NCI-H1694 (cell line): ENCODE measurements at places on chromosomes 13 and 19.

DNA sequence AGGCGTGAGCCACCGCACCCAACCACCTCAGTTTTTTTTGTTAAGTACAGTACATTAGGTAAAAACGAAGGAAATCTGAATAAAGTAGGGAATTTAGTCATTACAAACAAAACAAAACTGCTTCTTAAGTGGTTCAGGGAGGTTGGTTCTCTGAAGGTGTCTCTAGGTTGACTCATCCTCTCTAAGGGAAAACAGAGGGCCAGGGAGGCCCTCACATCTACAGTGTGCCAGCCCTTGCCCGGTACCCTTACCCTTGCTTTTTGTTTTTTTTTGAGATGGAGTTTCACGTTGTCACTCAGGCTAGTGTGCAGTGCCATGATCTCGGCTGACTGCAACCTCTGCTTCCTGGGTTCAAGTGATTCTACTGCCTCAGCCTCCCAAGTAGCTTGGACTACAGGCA is 17.2 kb upstream of the JUND start:
- no peak for DNase-seq

DNA sequence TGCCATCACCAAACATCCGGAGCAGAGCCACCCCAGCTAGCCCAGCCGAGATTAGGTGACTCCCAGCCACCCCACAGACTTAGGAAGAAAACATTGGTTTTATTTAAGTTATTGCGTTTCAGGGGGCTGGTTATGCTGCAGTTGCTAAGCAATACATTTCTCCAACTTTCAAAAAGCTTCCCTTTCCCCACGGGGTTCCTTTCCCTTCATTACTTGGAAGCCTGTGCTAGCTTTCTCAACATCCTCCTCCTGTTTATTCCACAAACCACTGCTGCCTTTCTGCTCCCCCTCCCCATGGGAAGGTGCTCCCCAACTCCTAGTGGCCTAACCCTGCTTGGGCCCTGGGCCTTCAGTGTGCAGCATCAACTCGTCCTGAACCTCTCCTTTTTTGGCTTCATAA is 52.6 kb downstream of the CDADC1 start:
- no peak for DNase-seq

DNA sequence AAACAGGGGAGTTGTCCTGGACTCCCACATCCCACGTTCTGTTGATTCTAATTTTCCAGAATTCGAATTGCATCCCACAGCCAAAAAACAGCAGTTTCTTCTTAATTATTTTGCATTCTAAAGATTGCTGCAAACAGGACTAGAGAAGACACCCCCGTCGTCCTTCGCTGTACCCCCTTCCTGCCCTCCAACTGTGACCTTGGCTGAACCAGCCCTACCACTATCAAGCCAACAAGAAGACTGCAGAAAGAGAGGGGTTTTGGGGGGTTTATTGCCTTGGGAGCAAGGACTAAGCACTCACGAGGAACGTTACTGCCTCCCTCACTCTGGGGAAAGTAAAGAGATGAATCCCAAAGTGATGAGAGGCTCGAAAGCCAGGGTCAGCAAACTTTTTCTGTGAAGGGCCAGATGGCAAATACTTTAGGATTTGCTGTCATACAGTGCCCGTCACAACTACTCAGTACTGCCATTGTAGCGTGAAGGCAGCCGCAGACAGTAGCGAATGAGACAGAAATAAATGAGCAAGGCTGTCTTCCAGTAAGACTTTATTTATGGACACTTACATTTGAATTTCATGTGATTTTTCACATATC is 32.5 kb upstream of the KATNAL1 start:
- DNase-seq, result no peak

DNA sequence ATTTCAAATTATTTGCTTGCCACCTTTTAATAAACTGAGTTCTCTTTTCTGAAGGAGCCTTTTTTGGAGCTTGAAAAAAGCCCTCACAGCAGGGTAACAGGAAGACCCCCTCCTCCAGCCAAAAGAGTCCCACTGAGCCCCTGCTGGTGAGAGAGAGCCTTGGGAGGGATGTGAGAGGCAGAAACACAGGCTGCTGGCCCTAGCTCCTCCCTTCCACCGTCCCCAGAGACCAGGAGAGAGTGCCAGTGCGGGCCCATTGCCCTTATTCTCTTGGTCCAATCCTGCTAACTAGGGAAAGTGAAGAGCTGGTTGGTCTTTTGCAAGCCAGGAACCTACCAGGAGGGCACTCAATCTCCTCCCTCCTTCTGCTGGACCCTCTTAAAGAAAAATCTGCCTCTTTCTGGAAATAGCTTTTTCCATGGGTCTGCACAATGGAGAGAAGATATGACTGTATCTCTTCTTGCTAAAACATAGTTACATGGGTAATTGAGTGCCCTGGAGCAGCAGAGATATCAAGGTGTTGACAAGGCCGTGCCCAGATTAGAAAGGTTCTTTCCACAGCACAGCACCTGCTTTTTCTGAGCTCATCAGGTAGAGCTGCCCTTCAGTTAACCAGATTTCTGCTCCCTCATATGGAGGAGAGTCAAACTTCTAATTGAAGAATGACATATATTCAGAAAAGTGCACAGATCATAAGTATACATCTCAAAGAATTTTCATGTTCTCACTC is 113.9 kb downstream of the LRCH1 start:
- DNase-seq, result no peak

- DNase-seq, result no peak
These were observed 307.2 kb downstream of the TEX29 start for GRCh38 chr13:111627596-111627995.

DNA sequence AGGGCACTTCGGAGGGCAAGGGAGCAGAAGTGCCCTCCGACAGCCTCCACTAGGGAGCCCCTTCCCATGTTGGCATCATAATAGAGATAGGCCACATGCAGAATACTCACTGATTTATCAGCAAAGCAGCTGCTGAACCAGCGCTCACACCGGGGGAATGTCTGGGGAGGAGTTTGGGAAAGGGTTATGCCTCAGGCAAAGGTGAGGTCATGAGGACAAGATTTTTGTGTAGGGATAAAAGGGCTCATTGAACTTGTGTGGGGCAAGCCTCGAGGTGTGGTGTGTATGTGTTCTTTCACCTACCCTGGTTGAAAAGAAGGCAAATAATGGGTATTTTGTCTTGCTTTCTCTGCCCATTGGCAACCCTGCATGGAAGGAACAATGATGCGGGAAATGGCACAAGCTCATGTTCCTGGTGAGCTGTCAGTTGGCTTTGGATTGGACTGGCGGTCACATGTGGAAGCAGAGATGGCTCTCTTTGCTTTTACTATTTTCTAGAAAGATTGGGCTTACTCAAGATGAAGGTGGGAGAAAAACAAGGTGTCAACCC is 39.1 kb upstream of the SLC7A9 start:
- no peak for DNase-seq
